Natural killer cell treated with Interleukin-12 subunit alpha and Interleukin-12 subunit beta and Interleukin-15 and Interleukin-18, amount 100 ng/mL, for 72 hours (primary cell): ENCODE measurements at places on chromosomes 13 and 19.
A peak's percentile ranks its signal among the peaks of the same experiment; 100 is the strongest.

DNA sequence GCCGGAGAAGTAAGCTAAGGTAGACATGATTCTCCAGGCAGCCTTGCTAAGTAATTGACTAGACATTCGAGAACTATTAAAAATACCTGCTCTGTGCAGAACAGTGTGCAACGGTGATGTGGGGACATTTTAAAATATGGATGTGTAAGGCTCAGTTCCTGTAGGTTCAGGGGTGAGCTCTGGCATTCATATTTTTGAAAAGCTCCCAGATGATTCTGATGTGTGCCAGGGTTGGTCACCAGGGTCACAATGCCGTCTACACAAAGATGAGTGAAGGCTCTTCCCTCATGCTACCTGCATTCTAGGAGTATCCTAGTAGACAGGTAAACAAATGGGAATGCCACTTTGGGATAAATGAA, 702 bp upstream of the EPSTI1 start:
- DNase-seq: no peak

GRCh38 chr13:109782066-109782822, 4.1 kb downstream of the IRS2 start:
- DNase-seq: no peak

- no peak for DNase-seq
Observed at GRCh38 chr13:100767192-100767591, 92.6 kb upstream of the TMTC4 start.

- DNase-seq: no peak
Observed at GRCh38 chr19:6056801-6057650, 53.3 kb downstream of the RFX2 start.

DNA sequence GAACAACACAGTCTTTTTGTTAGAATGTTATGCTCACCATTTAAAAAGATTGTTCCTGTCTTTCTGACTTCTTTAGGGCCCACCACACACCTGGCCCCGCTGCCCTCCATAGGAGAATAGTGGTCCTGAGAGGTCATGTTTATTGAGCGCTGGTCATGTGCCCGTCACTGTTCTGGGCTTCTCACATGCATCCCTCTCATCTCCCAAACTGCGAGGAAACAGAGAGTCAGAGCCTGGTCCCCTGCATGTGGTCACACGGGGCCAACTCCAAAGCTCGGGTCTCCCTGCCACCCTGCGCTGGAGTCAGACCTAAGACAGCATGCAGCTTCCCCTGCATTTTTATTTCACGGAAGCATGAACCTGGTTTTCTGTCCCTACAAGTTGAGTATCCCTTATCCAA, 70.4 kb upstream of the GPR183 start:
- DNase-seq: no peak

GRCh38 chr13:75482070-75482819, at the start of gene TBC1D4:
Gene TBC1D4, minus strand, starts transcription at chr13:75482169. Its CDS starts 402 bp downstream, at chr13:75481767.
- DNase-seq: peak; percentile 84

DNA sequence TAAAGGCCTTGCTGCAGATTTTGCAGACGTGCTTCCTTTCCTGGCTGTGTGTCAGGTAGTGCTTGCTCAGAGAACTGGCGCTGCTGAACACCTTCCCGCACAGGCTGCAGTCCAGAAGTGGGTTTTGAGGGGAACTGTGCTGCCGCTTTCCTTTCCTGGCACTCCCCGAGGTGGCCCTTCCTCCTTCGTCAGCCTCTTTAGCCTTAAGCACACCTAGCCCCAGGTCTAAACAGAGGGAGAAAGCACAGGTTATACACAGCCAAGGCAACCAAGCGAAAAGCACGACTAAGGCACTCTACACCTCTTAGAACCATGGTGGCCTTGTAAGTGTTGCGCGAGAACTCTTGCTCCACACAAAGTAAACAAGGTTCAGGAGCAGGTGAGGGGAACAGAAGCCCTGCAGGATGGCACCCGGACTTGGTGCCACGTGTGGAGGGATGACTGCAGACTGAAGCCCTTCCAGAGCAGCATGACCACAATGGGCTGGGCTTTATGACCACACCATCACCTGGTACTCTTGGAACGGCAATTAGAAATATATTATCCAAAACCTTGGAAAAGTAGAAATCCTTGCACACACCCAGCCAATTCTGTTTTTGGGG, 23.6 kb downstream of the ZNF541 start:
- DNase-seq: no peak

DNA sequence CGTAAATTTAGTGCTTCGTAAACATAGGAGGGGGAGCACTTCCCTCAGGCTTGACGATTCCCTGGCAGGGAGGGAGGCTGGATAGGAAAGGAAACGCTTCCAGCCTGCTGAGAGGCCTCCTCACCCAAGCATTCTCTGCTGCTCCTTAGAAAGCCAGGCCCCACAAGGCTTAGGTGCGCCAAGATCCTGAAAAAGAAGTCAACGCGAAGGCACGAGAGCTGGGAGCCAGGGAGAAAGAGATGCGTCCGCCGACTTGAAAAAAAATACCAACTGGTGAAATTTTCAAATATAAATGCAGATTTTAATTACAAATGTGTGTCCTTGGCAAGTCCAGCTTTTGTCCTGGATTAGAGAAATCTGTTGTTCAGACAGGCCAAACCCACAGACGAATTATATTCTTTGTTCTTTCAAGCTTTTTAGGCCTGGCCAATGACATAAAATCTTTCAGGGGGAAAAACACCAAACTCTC, 64.0 kb downstream of the ALOX5AP start:
- DNase-seq: no peak

DNA sequence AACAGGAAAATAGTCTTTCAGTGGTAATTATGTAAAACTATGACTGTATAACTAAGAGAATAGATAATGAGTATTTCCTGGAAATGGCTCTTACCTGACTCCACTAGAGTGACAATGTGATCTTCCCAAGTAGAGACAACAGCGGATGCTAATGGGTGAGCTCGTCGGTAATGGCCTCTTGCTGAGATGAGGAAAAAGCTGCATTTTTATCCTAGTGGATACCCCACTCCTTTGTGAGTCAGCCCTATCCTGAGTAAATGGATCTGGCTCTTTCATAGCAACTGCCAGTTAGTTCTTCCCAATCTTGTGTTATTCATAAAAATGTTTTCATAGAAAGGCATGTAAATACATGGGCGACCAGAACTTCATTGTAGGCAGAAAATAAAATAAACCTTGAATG, 299.5 kb downstream of the NALCN start:
- no peak for DNase-seq
